ENCODE measurements at places on chromosomes 11 and 22.

GRCh38 chr22:38504731-38505540, 1.2 kb downstream of the DDX17 start:
- DNase-seq = peak; percentile 51

GRCh38 chr22:50702261-50702671, 29.6 kb downstream of the SHANK3 start:
- DNase-seq = no peak

DNA sequence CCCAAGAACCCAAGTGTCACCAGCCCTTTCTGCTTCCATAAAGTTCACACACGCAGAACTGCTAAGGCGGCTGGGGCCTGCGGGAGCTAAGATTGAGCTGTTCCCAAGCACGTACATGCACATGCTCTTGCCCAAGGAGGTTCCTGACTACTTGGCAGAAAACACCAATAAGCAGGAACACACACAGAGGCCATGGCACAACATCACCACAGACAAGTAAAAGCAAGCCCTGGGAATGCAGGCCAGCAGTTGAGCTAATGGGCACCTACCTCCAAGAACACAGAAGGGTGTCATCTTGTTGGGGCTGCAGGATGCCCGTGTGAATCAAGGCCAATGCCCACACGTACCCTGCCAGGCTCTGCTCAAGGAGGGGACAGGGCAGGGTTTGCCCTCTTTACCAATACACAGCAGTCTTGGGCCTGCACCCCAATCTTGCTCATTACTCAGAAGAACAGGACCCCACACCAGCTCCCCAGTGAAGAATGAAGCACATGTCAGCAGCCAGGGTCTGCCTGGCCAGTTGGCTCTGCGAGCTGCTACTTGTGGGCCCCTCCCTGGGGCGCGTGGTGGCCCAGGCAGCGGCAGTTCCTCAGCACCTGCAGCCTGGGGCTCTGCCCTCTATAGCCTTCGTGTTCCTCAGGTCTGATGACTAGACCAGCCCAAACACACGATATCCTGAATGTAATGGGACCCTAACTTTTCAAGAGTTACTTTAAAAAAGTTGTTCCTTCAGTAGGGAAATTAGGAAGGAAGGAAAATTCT, 32.3 kb upstream of the CYP2D6 start:
- no peak for DNase-seq

GRCh38 chr11:40302669-40303068, 1156.8 kb downstream of the LRRC4C start:
- DNase-seq = no peak

DNA sequence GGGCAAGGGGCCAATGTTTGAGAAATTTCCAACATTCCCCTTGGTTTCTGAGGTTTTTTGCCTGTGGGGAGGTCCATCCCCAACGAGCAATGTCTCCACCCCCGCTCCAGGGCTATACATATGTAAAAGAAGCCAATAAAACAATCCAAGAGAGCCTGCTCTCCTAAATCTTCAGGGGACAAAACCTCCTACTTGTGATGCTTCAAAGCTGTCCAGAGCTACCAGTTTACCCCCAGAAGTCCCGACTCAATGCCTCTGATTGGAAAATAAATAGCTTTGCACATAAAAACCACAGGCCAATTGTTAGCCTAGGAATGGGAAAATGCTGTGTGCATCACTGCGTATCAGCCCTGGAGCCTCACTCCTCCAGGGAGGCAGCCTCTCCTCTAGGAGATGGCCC, 66.0 kb upstream of the PAX6 start:
- no peak for DNase-seq

DNA sequence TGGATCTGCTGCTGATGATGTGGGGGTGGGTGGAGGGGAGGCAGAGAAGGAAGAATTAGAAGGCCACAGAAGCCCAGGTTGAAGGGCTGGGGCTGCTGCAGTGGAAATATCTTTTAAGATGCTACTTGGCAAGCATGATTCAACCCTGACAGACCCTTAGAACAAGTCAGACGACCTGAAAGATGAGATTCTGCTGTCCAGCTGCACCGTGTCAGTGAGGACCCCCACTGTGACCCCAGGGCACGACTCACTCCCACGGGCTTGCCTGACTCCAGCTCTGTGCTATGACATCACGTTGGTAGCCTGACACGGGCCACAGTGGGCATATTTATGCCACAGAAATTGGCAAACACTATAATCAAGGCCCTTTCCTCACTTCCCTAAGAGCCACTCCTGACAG, 36.0 kb downstream of the LRFN4 start:
- DNase-seq = no peak

DNA sequence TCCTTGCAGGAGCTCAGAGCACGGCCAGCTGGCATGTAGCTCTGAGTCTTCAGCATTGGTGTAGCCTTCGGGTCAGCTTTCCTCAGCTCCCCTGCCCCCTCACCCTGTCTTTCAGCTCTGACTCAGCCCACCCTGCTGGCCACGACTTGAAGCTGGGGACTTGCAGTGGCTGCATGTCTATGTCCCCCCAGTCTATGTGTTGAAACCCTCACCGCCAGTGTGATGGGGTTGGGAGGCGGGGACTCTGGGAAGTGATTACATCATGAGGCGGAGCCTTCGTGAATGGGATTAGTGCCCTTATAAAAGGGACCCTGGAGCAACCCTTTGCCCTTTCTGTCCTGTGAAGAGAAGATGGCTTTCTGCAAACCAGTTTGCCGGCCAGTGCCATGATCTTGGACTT, 111.1 kb downstream of the CTTN start:
- no peak for DNase-seq

- peak; percentile 62 for DNase-seq
These were observed 32.9 kb upstream of the SMIM38 start for GRCh38 chr11:69122630-69123431.

All from CD4-positive, alpha-beta T cell treated with Interleukin-15 for 4 hours (primary cell).